Ecto neural progenitor cell (in vitro differentiated cells): ENCODE measurements at places on chromosomes 1 and 21.
A peak's percentile ranks its signal among the peaks of the same experiment; 100 is the strongest.

DNA sequence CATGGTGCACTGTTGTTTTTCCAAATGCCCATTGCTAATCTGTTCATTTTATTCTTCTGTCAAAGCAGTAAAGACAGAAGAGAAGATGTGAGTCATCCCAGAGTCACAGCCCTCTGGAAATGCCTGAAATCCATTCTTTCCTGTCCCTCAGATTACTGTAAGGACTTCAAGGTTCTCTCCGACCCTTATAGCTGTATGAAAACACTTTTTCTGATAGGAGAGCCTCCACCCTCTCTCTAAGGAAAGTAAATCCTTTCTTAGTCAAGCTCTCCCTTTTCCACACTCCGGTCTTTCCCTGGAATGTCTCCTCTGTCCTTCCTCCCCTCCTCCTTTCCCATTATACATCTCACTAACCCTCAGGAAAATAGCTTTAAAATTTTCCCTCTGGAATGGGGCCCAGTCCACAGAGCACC lies 3.5 kb upstream of the PRDX6 start:
- no peak for DNase-seq

GRCh38 chr1:49971088-49971487 lies 52.7 kb downstream of the AGBL4 start:
- DNase-seq: no peak

DNA sequence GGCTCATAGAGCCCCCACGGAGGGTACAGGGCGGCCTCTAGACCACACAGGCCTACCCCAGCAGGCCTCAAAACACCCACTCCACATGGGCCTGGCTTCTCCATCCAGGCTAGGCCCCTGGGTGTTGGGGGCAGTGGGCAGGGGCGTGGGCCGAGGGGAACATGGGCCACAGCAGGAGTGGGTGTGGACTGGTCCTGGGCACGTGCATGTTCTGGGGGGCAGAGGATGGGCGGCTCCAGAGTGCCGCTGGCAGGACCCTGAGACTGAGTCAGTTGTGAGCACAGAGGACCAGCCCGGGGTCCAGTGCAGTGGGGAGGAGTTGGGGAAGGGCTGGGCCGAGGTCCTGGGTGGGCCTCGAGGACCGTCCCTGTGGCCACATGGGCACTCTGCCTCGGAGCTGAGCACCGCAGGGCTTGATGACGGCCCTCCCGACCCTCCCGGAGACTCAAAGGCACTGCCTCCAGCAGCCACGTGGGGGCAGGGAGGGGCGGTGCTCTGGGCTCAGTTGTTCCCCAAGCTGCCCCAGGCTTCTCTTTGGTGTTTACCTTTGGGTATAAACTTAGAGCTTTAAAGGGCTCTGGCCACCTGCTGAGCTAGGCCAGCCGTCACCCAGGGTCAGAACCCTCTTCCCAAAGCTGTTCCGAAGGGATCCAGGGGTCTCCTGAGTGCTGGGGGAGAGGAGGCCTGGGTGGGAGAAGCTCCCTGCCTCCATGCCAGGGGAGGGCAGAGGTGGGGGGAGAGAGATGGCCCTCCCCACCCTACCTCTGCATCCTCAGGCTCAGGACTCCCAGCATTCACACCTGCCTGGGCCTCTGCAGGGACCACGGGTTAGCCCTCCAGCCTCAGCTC lies 79.9 kb downstream of the MORN1 start:
- peak; percentile 83 for DNase-seq

DNA sequence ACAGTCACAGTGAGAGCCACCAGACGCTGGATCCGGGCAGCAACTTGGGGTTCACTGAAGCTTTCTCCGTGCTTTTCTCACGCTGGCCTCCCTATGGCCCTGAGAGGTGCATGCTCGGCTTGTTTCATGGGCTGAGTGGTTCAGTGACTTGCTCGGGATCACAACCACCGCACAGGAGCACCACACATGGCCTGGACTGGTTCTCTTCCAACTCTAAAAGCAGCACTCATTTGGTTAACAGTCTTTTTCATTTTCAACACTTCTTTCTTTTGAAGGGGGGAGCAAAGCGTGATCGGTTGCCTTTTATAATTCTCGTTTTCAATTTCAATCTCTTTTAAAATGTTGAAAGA lies 26.2 kb downstream of the UBIAD1 start:
- no peak for DNase-seq

GRCh38 chr1:2098839-2099785 lies 48.9 kb downstream of the PRKCZ start:
- no peak for DNase-seq

- DNase-seq: peak; percentile 70
Observed at GRCh38 chr1:151547119-151547899, 7.2 kb downstream of the TUFT1 start.

GRCh38 chr1:220566869-220567268 lies 38.9 kb downstream of the MARK1 start:
- DNase-seq: no peak

DNA sequence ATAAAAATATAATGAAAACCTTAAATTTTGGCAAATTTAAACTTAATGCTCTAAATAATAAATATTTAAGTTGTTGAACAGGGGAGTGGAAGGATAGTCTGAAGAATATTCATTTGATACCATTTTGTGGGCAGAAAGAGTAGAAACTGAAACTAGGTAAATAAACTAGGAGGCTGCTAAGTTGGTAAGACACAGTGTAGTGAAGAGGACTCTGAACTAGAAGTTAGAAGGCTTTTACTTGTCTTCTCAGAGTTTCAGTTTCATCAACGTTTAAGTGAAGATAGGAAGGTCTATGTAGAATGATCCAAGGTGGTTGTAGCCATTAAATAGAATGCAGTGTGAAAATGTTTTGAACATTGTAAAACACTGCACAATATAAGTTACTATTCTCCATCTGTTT lies 516.9 kb downstream of the AMY1C start:
- no peak for DNase-seq

DNA sequence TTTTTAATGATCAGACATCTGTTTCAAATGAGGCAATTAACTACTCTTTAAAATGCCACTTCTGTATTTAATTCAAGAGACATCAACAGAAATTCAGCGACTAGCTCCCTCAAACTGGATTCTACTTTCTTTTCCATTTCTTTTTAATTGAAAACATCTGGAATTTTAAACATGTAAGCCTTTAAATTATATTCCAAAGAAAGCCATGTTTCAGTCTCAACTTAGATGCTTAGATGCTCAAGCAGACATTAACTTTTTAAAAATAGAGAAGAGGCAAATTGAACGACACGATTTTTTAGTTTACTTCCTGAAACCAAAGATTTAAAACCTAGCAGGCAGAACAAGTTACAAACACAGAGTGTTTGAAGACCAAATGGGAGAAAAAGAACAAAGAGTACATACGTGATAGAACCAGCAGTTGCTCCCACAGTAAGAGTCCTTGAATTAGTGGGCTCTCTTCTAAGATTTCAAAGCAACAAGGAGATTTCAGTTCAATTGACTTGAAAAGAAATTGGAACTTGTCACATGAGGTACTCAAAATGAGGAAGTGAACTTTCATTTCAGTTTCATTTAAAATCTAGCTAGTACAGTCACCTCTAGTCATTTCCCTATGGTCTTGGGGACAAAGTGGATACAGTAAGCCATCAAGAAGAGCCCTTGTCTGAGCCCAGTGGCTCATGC lies at the start of gene CTSS:
TSS of gene CTSS (minus strand) at position 483 of the 681 bp plus-strand sequence. CDS start 1,015 bp downstream, outside the sequence.
- DNase-seq: no peak

DNA sequence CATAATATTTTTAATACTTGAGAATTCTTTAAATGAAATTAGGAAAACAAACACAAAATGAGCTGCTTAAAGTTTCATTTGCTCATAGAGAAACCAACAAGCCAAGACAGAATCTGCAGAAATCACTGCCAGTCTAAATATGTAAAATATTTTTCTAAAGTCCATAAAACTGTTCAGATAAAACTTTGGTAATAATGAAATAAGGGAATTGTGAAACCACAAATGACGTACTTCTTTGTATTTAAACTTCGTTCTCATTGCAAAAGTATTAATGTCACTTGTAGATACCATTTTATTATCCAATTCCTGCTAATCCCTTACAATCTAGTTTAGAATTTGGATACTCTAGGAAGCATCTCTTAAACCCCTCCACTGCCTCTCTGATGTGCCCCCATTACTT lies 234.5 kb upstream of the NEGR1 start:
- DNase-seq: no peak

DNA sequence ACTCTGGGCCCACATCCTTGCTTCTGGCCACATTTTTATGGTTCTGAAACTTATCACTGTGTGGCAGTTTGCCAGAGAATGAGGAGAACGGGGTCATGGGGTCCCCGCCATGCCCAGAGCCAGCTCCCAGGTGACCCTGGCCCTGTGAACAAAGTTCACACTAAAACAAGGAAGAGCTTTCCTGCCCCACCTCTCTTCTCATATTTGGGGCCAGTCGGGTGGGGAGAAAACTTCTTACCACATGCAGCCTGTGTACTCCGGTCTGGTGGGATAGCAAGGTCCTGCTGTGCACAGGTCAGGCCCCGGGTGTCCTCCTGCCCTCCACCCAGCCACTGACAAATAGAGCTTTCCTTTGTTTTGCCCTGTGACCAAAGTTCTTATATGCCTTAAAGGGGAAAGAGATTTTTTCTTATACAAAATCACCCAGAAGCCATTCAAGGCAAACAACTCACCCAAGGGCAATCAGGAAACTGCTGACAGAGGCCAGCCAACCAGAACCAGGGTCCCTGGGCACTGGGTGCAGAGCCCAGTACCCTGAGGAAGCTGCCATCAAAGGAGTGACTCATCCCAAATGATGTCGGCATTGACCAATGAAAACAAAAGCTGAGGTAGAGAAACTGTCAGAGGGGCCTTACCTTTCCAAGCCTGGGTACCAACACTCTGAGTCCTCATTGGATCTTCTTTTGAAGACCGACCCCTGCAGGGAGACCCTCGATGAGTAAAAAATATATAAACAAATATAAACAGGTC lies 53.6 kb downstream of the OLIG1 start:
- DNase-seq: no peak

- no peak for DNase-seq
Observed at GRCh38 chr1:202862679-202863560, 26.0 kb downstream of the RABIF start.

DNA sequence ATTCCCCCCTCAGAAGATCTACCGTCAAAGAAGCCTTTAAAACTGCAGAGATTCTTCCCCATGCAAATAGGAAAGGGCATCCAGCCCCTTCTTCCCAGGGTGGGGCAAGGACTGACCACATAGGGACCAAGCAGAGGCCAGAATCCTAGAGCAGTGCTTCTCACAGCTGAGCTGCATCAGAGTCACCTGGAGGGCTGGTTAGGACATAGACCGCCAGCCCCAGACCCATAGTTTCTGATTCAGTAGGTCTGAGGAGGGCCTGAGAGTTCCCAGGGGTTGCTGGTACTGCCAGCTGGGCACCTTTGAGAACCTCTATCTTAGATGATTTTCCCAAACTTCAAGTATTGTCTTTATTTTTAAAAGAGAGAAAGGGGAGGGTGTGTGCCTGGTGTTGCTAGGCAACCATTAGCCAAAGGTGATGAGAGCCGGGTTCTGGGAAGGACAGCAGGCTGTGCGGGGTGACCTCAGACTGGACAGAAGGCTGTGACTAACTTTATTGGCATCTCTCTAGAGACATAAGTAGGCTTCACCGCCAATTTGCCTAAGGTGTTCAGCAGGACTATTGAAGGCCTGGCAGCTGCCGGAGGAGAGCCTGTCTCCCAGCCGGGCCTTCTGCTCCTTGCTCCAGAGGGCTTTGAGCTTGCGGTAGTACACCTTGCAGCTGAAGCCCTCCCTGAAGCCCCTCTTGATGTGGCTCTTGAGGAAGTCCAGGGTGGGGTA lies 3.0 kb downstream of the SPATA46 start:
- DNase-seq: no peak

DNA sequence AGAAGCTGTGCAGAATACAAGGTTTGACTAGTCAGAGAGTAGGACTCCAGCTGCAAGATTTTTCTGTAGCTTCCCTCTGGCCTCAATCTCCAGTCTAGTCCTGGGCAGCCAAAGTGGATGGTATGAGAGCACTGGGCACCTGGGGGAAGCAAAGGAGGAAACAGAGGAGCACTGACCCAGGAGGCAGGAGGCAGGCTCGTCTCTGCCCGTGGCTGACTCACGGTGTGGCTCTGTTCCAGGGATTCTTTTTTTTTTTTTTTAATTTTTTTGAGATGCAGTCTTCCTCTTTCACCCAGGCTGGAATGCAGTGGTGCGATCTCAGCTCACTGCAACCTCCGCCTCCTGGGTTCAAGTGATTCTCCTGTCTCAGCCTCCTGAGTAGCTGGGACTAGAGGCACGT lies 4.1 kb upstream of the NPPB start:
- DNase-seq: no peak

GRCh38 chr1:74728736-74729135 lies 4.1 kb downstream of the CRYZ start:
- DNase-seq: no peak

DNA sequence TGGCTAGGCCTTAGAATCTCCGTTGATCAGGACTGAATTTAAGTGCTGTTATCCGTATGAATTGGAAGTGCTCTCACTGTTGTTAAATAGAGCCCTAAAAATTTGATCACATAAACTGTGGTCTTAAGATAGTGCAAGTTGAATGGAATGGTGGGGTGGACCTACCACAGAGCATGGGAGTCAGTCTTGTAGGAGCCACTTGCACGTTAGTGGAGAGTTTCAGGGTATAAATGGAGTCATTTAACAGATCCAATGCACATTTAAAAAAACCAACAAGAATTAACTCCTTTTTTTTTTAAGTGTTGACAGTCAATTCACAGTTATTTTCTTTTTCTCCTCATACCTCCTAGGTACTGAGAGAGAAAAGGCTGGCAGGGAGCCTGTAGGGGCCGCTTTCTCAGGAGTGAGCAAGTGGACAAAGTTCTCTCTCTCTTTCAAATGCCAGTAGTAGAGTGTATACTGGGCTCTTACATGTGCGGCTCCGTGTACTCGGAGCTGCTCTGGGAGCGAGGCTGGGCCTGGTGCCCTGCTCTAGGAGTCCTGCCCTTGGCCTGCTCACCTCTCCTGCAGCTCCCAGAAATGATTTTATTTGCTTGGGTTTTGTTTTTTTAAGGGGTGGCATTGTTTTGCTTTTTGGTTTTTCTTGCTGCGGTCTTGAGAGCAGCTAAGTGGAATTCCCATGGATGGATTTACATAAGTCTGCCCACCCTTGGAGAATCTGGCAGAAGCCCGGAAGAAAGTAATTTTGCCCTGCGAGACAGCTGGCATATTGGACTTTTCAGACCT lies 91.3 kb downstream of the ATP5PO start:
- no peak for DNase-seq

DNA sequence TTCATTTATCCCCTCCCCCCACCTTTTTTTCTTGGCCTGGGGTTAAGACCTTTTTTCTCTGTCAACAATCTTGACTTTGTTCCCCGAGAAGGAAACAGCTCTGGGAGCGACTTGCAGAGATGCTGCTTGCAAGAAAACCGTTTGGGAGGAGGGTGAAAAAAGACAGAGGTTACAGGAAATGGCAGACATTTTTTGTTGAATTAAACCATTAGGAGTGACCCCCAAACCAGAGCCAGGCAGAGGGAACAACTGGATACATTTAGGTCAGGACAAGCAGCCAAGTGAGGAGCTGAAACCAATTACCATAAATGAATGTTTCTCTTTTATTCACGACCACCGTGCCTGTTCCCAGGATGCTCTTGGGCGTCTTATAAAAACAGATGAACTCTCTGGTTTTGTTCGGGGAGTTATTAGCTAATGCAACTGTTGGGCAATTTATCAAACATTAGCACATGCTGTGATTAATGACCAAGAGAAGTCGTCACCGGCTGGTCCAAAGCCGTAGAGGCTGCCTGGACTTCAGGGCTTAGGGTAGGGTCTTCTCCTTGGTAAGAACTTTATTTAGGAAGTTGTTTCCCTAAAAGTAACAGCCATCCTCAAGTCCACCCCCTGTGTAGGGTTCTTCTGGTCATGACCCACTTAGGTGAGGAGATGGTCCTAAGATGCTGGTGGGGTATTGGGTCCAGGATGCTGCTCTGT lies 141.0 kb downstream of the FOXD2 start:
- no peak for DNase-seq
